ENCODE measurements at places on chromosomes 7 and 10. TPM values are rescaled to one million over a fixed set of nuclear protein-coding genes. Genes with fewer than 3 reads are reported as not detected.

DNA sequence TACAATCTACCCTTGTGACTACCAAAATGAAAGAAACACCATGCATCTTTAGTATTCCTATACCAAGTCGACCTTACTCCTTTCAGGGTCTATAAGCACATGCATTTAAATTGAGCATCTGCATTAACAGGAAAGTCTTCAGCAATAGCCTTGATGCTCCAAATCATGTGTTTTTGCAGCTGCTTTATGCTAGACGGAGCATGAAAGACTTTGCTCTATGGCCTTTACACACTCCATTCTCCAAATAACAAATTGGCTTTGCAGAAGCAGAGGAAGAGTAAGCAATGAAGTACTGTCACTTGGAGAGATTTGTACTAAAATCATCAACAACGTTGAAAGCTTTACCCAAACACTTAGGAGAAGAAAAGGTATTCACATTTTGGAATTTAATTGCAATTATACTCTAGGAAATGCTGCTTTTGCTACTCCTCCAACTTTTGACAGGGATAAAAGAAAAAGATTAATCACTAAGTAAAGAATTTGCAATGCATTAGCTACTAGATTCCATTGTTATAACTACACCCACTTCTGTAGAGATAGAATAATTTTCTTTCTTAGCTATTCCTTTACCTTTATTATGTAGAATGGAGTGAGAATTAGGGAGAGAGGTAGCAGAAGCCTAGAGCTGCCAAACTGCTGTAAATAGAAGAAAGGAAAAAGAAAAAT, 131.8 kb downstream of the SEMA3E start:
- no peak for DNase-seq

- peak; percentile 21 for DNase-seq
Measured at GRCh38 chr7:25636871-25637283, 408.6 kb upstream of the NPVF start.

DNA sequence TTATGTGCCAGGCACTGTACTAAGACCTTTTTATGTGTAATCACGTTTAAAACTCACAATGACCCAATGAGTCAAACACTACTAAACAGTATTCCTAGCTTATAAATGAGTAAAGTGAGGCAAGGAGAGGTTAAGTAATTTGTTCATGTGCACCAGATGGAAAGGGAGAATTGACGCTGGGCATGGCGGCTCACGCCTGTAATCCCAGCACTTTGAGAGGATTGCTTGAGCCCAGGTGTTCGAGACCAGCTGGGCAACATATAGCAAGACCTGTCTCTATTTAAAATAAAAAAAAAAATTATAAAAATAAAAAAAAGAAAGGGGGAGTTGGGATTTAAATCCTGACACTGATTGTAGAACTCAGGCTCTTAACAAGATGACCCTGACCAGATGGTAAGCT, 46.7 kb upstream of the DLG5 start:
- no peak for DNase-seq

The AMZ1 gene
- polyA plus RNA-seq, result 0.34 TPM

The CPA2 gene
- 28.4 TPM for polyA plus RNA-seq

GRCh38 chr7:80821771-80822319, 97.0 kb downstream of the SEMA3C start:
- peak; percentile 92 for DNase-seq

- DNase-seq, result no peak
Measured at GRCh38 chr7:50394315-50394714, 55.8 kb downstream of the FIGNL1 start.

The CUZD1 gene
- polyA plus RNA-seq, result 0.90 TPM

GRCh38 chr10:71234004-71234894, 21.9 kb downstream of the UNC5B start:
- DNase-seq, result no peak

The TDRD1 gene
- 0.22 TPM for polyA plus RNA-seq

The KDM7A gene
- 17.3 TPM for polyA plus RNA-seq

The ENKUR gene
- 2.6 TPM for polyA plus RNA-seq

The PNLIP gene
- polyA plus RNA-seq, result 0.12 TPM

- DNase-seq, result peak; percentile 73
Measured at GRCh38 chr10:110746254-110746826, 102.2 kb downstream of the RBM20 start.

The PAPOLB gene
- polyA plus RNA-seq, result 0.03 TPM

GRCh38 chr10:36224431-36224985, 582.4 kb upstream of the FZD8 start:
- no peak for DNase-seq

DNA sequence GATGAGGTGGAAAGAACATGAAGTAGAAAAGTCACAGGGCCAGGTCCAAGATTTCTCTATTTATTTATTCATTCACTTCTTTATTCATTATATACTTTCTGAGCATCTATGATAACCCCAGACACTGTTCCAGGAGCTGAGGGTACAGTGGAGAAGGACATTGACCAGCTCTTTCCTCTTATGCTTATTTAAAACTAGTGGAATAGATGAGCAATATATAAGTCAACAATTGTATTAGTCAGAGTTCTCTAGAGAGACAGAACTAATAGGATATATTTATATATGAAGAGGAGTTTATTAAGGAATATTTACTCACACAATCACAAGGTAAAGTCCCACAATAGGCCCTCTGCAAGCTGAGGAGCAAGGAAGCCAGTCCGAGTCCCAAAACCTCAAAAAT, 15.0 kb upstream of the GPR37 start:
- DNase-seq, result no peak

DNA sequence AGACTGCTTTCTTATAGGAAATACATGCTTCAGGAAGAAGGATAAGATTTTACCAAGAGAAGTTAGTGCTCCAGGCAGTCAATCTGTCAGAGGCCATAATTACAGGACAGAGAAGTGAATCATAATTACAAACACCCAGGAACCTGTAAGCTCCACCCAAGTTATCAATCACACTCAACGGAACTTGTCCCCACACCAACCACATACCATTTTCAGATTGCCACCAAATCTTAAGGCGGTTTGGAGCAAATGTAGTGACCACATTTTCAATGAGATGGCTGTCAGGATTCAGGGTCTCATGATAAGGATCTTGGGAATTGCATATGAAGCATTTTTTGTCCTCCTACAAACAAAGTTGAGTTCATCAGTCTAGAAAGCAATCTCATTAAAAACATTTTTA, 4.8 kb downstream of the LAMB1 start:
- DNase-seq, result no peak

DNA sequence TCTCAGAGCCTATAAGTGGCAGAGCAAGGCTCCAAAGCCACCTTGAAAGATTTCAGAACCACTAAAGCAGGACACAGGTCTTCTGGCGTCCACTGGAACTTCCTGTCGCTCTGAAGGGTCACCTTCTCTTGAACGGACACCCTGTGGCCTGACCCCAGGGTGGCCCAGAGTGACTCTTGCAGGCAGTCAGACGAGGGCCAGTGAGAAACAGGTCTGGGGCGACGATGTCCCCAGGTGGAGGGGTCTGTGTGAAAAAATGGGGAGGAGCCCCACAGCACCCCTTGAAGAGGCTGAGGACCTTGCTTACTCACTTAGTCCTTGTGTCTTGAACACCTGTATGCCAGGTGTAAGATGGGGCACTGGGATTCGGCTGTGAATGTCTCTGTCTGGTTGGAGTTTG, 946 bp upstream of the RASGEF1A start:
- no peak for DNase-seq

- DNase-seq, result no peak
Measured at GRCh38 chr7:128906766-128907559, 3.5 kb downstream of the KCP start.

DNA sequence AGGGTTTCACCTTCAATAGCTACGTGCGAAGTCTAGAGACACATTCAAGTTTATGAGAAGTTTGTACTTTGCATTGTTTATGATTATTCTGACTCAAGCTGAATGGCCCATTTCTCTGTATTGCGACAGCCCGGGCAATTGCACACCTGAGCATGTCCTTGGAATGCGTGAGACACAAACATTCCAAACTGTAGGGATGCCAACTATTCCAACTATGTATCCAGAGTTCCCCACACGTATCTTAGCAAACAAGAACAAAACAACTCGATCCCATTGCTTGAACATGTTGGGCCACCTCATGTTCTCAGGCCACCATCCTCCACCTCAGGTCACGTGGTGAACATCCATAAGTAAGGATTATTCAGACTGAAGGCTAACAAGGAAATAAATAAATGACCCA, 51.4 kb upstream of the EGFR start:
- DNase-seq, result peak; percentile 36
